ENCODE measurements at places on chromosomes 1 and 21.

GRCh38 chr1:219434285-219434922 is 178.5 kb downstream of the ZC3H11B start:
- DNase-seq: no peak

DNA sequence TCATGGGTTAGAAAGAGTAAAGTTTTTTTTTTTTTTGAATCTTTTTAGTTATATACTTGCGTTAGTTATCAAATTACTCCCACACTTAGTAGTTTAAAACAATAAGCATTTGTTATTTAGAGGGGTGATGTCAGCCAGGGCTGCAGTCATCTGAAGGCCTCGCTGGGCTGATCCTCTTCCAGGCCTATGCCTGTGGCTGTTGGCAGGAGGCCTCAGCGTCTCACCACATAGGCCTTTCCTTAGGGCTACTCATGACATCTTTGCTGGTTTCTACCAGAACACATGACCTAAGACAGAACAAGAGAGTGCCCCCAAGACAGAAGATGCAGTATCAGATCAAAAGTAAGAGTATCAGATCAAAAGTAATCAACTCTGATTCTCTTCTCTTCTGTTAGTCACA is 167.4 kb downstream of the HHAT start:
- no peak for DNase-seq

- DNase-seq: no peak
Observed at GRCh38 chr1:59384443-59384842, 87.5 kb downstream of the FGGY start.

DNA sequence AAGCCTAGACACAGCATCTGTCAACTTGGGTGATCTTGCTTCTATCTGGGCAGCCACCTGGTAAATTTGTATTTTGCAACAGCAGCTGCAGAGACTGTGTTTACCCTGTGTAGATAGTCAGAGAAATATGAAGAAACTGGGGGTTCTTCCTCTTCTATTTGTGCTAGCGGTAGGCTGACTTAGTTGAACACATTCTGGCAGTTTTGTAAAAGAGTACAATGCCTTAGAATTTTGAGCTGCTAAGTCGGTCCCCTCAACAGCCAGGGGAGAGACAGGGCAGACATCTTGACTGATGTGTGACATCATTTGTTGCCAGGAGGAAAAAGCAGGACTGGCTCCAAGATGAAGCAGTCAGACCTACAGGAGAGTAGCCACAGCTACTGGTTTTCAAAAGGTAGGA is 53.7 kb downstream of the KCNJ6 start:
- no peak for DNase-seq

GRCh38 chr1:153025797-153026196 is 5.2 kb upstream of the SPRR1B start:
- DNase-seq: no peak

- DNase-seq: no peak
Observed at GRCh38 chr1:162605225-162605927, 26.9 kb upstream of the DDR2 start.

GRCh38 chr1:178534137-178534868 is 21.4 kb downstream of the TEX35 start:
- no peak for DNase-seq

DNA sequence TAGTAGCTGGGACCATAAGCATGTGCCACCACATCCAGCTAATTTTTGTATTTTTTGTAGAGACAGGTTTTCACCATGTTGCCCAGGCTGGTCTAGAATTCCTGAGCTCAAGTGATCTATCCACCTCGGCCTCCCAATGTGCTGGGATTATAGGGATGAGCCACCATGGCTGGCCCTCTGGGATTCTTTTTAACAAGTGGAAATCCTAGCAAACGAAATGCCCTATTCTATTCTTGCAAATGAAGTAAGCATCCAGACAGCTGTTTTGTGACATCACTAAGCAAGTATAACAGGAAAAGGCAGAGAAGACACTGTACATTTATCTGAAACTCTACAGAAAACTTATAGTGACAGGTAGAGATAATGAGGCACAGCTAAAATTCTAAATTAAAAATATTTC is 86.4 kb downstream of the DDAH1 start:
- no peak for DNase-seq

DNA sequence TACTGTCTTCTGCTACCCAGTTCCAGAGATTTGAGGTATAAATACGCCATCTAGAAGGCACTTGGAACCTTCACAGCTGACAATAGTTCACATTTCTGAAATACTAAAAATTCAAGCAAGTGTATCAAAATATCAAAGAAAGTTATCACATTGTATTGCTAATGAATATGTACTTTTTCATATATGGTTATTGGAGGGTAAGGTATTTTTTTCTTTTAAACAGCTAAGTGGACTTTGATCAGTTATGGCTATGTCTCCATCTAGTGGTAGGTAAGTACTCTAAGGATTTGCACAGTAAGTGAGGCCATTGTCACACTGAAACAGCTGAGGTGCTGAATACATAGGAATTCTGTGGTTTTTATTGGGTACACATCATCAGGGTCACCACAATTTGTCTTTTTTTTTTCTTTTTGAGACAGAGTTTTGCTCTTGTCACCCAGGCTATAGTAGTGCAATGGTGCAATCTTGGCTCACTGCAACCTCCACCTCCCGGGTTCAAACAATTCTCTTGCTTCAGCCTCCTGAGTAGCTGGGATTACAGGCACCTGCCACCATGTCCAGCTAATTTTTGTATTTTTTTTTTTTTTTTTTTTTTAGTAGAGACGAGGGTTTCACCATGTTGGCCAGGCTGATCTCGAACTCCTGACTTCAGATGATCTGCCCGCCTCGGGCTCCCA is 49.1 kb upstream of the CR2 start:
- no peak for DNase-seq

GRCh38 chr1:6500544-6501278 is 9.2 kb upstream of the PLEKHG5 start:
- no peak for DNase-seq

- no peak for DNase-seq
Observed at GRCh38 chr1:79497193-79497773, 490.8 kb upstream of the ADGRL4 start.
